ENCODE measurements at places on chromosomes 2 and 18.

DNA sequence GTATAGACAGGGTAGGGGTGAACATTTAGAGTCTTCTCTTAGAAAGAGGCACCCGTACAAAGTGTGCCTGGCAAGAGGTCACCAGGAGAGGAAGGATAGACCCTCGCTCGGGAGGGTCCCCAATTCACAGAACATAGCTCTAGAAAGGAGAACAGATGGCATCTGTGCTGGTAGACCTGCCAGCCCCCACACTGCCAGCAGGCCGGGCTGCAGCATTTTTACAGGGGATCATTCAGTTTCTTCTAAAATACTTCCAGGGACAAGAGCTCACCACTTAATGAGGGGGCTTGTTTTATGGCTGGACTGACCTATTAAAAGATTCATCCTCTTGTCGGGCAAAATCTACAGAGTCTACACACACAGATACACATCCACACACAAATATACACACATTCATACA is 149.9 kb downstream of the SEPTIN10 start:
- no peak for DNase-seq

DNA sequence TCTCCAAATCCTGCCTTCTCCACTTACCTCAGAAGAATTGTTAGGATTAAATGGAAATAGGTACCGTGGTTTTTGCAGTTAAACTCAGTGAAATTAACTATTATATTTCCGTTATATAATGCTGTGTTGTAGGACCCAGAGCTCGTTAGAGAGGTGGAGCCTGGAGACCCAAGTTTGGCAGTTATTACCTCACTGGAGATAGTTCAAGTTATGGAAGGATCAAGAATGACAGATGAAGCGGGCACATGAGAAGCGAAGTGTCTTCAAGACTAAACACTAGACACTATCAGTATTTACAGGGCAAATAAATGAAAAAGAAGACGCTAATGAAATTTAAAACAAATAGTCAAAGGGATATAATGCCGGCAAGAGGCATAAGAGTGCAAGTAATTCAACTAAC is 866 bp downstream of the CWC22 start:
- no peak for DNase-seq

- no peak for DNase-seq
Measured at GRCh38 chr18:42087876-42088275, 132.8 kb downstream of the PIK3C3 start.

DNA sequence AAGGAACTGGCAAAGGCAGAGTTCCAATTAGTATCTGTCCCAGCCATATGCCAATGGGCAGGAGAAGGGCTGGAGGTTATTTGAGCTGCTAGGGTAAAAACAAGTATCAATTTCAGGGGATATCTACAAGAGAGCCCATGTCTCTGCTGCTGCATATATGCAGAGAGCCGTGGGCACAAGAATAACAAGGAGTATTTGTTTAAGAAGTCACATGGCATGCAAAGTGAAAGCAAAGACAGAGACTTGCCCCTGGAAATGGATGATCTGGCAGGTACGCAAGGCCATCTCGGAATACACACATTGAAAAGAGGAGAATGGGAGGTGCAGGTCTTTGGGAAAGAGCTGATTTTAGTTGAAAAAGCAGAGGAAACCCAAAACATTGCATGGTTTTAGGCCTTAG is 170.6 kb downstream of the EVA1A start:
- no peak for DNase-seq

DNA sequence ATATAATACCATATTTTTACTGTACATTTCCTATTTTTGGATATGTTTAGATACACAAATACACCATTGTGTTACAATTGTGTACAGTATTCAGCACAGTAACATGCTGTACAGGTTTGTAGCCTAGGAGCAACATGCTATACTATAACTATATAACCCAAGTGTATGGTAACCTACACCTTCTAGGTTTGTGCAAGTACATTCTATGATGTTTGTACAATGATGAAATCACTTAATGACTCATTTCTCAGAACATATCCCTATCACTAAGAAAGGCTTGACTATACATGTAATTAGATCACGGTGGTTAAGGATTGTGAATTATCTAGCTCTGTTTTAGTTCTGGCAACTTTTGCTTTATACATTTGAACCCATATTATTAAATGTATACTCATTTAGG is 31.3 kb downstream of the NPHP1 start:
- no peak for DNase-seq

GRCh38 chr2:143856978-143857377 is 662.9 kb downstream of the ZEB2 start:
- DNase-seq, result no peak

- no peak for DNase-seq
Measured at GRCh38 chr2:175457895-175458448, 276.5 kb upstream of the ATP5MC3 start.

DNA sequence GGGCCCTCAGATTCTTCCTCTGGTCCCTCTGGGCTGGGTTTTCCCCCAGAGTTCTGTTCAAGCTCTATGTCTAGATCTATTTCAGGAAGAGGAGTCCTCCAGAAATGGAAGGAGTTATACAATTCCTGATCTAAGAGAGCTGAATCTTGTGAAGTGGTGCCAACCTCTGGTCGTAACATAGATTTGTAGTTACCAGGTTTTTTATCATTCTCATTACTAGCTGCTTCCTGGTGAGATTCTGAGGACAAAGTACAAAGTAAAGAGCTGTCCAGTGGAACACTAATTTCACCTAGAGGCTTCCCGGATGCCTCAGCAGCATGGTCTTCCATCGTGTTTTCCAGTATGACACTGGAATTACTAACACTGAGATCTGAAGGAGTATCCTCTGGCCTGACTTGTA is 44.1 kb downstream of the PPP4R1 start:
- DNase-seq, result no peak

- peak; percentile 59 for DNase-seq
Measured at GRCh38 chr2:21263622-21264021, 139.9 kb downstream of the TDRD15 start.

- DNase-seq, result no peak
Measured at GRCh38 chr2:165454905-165455304, 14.6 kb upstream of the CSRNP3 start.

GRCh38 chr2:170887496-170887895 is 41.6 kb upstream of the GORASP2 start:
- DNase-seq, result no peak

- DNase-seq, result no peak
Measured at GRCh38 chr2:226600802-226601201, 198.8 kb downstream of the IRS1 start.

- DNase-seq, result no peak
Measured at GRCh38 chr2:109046925-109047508, 58.0 kb upstream of the EDAR start.

GRCh38 chr2:42775810-42776209 is 11.9 kb upstream of the OXER1 start:
- no peak for DNase-seq

- DNase-seq, result no peak
Measured at GRCh38 chr18:62490967-62491695, 31.7 kb upstream of the ZCCHC2 start.

DNA sequence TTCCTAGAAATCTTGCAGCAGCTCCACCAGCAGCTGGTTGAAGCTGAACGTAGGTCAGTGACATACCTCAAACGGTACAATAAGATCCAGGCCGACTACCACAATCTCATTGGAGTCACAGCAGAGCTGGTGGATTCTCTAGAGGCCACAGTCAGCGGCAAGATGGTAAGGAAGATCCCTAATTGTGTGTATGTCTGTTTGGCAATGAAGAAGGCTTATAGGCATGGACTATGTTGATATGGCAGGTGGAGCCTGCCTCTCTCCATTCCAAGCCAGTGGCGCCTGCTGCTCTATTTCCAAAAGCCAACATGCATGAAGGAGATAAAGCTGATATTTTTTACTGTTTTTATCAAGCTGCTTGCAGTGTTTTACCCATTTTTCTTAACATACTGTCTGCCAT is 36.8 kb downstream of the ARMC9 start:
- DNase-seq, result no peak

DNA sequence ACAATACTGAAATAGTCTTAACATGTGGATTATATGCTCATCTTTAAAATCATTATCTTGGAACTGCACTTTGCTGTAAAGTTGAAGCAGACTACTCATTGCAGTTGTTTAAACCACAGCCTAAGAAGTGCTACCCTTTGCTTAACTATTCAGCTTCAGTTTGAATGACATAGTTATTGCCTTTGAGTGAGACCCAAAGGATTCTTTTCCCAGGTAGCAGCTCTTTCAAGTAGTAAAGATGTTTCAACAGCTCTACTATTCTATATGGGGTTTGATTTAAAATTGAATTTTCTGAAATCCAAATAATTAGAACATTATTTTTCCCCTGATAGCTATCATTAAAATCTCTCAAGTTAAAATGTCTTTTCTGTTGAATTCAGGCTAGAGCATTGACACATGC is 1.1 kb downstream of the SCG2 start:
- no peak for DNase-seq

DNA sequence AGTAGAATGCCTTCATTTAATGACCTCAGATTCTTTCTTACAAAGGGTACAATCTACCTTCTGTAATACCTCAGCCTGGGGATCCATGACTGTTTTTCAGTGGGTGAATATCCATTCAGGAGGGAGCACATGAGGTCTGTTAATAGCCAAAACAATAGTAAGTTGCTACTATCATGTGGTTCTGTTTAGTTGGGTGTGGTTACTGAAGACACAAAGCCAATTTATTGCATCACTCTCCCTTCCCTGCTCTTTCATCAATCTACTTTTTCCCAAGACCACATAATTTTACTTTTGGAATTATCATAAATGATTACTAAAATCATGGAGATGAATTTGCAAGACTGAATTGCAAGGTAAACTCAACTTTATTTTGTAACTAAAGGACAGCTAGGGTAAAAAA is 254.2 kb downstream of the GALNT13 start:
- no peak for DNase-seq

DNA sequence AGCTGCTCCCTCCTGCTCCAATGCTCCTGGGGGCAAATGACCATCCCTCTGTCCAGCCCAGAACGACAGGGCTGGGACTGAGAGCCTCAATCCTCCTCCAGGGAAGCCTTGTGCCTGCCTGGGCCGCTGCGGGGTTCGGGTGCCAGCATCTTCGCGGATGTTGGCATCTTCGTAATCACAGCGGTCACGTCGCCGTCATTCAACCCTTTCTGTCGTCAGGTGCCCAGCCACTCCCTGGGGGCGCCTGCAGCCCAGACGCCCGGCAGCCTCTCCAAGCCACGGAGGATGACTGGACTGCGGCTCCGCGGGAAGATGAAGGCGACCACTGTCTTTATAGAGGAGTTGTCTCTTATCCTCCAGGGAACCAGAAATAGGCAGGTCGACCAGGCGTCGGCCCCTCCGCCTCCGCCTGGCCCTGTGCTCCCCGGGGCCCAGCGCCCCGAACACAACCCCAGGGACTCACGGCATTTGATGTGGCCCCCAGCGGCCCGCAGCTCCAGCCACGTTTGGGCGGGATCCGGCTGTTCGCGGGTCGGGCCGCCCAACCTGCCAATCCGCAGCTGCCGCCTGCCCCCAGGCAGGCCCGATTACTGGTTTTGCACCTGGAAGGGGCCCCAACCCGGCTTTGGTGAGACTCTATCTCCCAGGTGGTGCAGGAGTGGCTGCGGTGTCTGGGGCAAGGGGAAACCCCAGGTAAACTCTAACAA is 113.9 kb downstream of the THNSL2 start:
- no peak for DNase-seq

DNA sequence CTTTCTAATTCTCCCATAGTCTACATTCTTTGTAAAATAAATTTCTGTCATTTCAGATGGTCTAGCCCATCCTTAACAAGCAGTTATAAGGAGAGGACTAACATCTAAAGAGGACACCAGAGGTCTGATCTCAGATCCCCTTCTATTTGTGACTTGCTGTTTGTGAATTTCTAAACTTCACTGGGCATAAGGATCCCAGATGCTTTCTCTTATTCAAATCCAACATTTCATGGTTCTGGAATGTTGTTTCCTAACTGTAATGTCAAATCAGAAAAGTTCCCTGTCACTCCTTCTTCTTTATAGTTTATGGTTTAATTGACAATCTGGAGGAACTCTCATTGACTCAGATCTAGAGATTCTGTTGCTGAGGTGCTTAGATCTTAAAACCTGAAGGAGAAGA is 430.2 kb downstream of the MEIS1 start:
- no peak for DNase-seq

DNA sequence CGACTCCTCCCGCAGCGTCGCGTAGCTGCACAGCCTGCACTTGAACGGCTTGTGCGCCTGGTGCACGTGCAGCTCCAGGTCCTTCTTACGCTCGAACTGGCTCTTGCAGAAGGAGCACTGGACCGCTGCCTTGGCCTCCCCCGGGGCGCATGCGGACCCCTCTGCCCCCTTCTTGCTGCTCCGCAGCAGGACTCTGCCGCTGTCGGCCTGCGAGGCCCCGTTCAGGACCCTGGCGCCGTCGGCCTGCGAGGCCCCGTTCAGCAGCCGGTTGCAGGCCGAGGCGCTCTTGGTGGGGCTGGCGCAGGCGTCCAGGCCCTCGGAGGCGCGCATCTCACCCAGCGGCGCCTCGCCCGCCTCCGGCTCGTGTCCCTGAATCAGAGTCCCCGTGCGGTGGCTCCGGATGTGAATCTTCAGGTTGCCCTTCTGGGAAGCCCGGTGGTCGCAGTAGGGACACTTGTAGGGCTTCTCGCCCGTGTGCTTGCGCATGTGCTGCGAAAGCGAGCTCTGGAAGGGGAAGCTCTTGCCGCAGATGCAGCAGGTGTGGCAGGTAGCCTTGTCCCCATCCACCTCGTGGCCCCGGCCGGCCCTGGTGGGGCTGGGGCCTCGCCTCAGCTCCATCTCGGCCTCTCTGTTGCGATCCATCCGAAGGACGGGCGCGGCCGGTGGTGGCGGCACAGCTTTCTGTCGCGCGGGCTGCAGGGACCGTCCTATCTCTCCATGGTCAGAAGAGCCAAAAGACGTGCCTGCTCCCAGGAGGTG is 52.5 kb downstream of the ZNF516 start:
- no peak for DNase-seq

GRCh38 chr2:9463698-9464034 is 10.7 kb upstream of the IAH1 start:
- no peak for DNase-seq

- no peak for DNase-seq
Measured at GRCh38 chr2:179550214-179550613, 285.6 kb upstream of the SESTD1 start.

DNA sequence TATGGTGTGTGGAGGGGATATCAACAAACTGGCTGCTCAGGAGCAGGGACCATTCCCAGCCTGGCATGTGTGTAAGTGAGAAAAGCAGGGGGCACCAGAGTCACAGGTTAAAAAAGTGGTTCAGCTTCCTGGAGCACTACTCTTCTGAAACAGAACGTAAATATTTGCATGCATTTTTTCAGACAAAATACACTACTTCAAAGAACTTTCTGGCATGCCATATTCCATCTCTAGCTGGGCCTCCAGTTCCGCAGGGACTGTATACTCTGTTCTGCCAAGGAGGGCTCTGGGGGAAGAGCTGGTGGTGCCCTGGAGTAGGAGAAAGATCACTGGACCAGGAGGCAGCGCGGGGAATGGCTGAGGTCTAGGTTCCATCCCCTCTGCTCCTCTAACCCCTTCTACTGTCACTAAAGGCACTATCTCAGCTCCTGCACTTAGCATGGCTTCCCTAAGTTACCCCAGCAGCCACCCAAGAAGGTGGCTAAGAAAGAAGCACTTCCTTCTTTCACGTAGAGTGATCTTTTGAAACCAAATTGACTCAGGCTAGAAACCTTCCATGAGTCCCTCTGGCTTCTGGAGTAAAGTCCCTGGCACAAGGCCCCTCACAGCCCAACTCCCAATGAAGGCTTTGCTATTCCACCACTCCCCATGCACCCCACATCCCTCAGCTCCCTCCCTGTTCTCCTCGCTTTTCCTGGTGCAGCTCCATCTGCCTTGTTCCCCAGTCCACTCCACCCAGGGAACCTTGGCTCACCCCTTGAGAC is 57.6 kb upstream of the CABLES1 start:
- DNase-seq, result peak; percentile 24

Data from breast epithelium (tissue), 4 donors.